ENCODE measurements at places on chromosomes 16 and 17.
A peak's percentile ranks its signal among the peaks of the same experiment; 100 is the strongest.

DNA sequence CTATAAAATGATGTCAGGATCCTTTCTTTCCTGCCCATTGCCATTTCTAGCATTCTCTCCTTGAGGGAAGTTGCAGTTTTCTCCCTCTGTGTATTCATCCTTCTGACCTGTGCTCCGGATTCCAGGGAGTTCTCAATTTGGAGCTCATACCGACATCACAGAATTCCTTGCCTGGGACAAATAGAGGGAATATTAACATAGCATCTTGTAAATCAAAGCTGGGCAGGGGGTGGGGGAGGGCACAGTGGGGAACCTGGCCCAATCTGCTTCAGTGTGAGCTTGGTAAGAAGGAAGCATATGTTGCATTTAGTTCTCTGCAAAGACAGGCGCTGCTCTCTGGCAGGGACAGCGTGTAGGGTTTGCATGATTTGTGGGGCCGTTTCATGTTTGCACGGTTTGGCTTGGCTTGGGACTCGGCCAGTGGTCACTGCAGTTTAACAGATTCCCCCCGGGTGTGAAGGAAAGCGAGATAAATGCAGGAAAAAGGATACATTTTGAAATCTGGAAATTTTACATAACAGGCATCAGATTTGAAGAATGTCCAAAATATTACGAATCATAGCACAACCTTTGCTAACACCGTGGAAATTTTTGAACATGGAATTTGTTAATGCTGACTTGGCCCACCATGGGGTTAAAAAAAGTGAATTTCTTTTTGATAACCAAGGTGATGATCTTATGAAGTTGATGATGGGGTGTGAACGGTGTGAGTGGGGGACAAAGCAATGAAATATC, 178.0 kb downstream of the WWOX start:
- DNase-seq = peak; percentile 66

- DNase-seq = no peak
These were observed 373.2 kb downstream of the NPIPA8 start for GRCh38 chr16:17963185-17963836.

DNA sequence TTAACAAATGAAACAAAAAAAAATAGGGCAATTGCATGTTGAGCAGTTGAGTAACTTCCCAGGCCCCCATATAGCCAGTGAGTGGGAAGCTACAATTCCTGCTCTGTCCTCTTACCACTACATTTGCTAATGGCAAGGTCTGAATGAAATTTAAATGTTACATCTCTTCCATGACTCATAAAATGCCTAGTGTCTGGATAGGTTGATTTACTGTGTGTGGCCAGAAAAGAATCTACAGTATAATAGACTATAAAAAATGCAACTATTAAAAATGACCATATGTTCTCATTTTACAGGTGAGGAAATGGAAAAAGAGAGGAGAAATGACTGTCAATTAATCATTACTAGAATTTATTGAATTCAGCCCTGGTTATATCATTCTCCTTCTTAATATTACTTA, 1199.3 kb downstream of the CDH11 start:
- no peak for DNase-seq

DNA sequence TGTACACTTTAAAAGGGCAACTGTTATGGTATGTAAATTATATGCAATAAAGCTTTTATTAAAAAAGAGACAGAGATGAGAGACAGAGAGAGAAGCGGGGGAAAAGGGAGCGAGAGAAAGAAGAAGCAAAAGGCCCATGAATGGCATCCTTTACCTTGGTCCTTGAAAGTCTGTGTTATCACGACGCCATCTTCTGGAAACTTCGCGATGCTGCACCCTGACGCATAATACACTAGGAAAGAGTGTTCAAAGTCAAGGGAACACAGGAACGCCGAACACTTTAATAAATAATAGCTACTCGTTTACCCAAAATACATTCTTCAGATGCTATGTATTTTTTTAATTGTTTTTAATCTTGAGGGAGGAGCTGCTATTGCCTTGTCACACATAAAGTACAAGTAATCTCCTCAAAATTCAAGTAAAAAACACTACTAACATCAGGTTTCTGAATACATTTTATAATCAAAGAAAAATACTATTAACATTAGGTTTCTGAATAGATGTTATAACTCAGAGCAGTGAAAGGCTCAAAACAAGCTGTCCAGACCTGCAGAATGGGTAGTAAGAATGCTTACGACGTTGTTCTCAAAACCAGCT, 23.0 kb upstream of the SLC38A8 start:
- DNase-seq = peak; percentile 43

DNA sequence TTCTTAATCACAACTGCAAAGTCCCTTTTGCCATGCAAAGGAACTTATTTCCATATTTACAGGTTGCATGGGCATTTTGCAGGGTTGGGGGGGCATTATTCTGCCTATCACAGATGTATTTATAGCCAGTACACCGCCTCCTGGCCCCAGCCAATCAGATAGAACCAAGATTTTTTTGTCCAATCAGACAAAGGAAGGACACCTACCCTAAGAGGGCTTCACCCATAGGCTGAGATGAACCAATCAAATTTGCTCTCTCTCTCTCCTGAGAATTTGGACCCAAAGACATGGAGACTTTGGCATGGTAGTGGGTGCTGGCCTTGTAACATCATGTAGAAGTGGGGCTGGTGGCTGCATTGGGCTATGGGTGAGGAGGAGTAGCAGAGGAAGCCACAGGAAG, 3.9 kb upstream of the KCNG4 start:
- DNase-seq = no peak

- no peak for DNase-seq
These were observed 14.4 kb downstream of the C17orf50 start for GRCh38 chr17:35775039-35775438.

GRCh38 chr17:48910370-48910769, 2.2 kb downstream of the UBE2Z start:
- DNase-seq = no peak

DNA sequence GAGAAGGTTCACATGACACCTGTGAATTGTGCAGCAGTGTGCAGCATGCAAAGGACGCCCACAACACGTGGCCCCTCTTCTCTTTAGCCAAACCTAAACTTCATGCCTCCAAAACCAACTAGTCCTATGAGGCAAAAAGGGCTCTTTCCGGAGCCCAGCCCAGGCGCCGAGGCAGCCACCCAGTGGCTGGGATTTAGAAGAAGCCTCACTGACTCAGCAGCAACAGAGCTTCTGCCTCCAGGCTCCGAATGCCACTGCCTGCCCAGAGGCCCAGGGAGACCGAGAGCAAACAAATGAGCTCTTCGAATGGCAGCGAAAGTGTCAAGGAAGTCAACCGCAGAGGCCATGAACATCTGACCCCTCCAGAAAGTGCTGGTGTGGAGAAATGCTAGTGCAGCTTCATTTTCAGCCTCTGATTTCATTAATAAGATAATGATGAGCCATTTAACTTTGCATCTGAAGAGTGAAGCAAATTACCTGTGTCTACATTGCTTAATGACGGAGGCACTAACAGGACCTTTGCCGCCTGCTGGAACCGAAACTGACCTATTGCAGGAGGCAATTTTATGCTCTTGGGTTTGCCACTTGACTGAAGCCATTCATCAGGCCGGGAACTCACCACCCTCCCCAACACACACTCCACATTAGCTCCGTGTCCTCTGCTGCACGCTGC, 157.7 kb upstream of the RPL38 start:
- DNase-seq = no peak

GRCh38 chr17:77322514-77323412, 182.0 kb downstream of the SEC14L1 start:
- DNase-seq = no peak

DNA sequence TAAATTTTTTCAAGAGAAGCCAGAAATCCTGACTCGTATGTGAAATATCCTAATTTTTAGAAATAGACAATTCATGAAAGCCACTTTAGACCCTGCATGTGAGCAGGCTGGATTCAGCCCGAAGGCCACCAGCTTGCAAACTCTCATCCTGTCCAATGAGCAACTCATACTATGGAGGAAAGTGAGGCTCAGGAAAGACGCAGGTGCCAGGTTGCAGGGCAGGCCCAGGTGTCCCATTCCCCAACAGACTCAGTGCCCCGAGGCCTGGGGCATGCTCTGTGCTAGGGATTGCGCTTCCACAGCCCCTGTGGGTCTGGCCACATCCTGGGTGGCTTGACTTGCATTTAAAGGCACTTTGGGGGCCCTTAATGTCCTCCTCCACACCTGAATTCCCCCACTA, 16.7 kb upstream of the RASD1 start:
- no peak for DNase-seq

- DNase-seq = no peak
These were observed 3.7 kb upstream of the BLTP2 start for GRCh38 chr17:28648698-28649097.

DNA sequence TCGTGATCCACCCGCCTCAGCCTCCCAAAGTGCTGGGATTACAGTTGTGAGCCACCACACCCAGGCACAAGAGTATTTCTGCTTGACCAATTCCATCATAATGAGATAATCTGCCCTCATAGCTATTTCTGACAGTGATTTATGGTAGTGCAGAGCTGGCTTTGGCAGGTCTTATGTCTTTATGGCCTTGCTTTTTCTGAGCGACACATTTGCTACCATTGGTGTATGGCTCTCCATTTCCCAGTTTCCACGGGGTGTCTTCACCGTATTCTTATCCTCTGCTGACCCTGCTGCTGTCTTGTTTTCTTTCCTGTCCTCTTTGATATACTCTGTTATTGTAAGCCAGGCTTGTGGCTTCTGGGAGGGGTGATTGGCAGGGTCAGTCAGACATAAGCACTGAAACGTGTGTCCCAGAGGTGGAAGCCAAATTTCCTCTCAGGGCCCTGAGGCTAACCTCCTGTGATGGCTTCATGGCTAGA, 161.1 kb upstream of the TBX2 start:
- no peak for DNase-seq

- no peak for DNase-seq
These were observed 66.9 kb upstream of the RCVRN start for GRCh38 chr17:9971991-9972390.

DNA sequence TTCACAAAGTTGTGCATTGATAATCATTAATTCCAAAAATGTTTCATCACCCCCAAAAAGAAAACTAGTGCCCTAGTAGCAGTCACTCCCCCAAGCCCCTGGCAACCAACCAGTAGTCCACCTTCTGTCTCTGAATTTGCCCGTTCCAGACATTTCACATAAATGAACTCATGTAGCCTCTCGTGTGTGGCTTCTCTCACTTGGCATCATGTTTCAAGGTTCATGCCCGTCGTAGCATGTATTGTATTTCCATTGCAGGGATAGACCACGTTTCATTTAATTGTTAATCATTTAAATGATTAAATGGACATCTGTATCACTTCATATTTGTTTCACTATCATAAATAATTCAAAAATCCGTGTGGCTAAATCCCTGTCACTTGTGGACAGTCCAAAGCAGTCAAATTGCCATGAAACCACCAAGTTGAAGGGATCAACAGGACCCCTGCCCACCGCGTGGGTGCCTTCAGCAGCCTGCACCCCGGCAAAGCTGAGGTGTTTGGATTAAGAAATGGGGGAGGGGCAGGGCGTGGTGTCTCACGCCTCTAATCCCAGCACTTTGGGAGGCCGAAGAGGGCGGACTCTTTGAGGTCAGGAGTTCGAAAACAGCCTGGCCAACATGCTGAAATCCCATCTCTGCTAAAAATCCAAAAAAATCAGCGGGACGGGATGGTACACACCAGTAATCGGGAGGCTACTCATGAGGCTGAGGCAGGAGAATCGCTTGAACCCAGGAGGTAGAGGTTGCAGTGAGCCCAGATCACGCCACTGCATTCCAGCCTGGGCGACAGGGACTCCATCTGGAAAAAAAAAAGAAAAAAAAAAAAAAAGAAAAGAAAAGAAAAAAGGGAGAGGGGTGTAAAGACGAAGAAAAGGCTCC, 8.7 kb upstream of the FLYWCH2 start:
- DNase-seq = no peak

- peak; percentile 86 for DNase-seq
These were observed 621 bp downstream of the CEP95 start for GRCh38 chr17:64507413-64507782.

DNA sequence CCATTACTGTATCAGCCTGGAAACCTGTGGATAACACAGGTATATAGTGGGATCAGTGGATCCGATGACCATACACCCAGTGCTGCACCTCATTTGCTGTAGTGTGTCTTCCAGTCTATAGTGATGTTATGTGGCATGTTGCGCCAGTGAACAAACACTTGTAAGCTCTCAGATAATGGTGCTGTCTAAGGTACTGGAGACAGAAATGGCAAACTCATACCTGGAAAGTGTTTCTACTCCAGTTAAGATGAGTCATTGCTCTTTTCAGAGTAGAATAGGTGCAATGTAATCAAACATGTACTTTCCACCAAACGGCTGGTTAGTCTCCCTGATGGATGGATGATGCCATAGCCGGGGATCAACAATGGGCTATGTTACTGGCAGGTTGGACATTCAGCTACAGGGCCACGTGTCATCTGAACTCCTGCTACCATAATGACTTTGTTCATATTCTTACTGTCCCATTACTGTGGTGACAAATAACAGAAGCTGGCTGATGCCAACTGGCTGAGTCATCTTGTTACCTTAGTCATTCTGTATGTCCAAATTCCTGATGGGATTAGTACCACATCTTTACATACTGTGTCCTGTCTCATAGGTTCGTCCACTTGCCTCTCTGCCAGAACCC, 6.3 kb downstream of the CCL11 start:
- DNase-seq = no peak

DNA sequence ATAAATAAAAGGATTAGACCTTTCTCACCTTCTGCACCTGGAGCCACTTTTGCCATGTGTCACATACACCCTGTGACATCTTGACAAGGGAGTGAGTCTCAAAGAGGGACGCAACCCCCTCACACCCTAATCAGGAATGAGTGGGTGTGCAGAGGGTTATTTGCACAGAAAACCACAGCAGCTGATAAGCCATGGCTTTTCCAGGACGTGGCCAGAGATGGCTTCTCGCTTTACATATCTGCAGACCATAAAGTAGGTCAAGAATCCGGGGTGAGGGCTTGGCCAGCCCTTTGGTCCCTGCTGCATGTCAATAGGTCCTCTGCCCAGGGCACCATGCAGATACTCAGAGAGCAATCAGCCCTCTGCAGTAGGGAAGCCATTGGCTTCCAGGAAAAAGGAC, 2.4 kb upstream of the CD300LF start:
- DNase-seq = no peak

GRCh38 chr16:54373534-54374520, 87.2 kb upstream of the IRX3 start:
- DNase-seq = no peak

GRCh38 chr17:31608659-31609254, 217.3 kb downstream of the RAB11FIP4 start:
- no peak for DNase-seq

GRCh38 chr17:73777131-73777449, 132.8 kb upstream of the SDK2 start:
- no peak for DNase-seq

- no peak for DNase-seq
These were observed 23.6 kb upstream of the ABR start for GRCh38 chr17:1203111-1203966.

- no peak for DNase-seq
These were observed 27.7 kb downstream of the UNK start for GRCh38 chr17:75812096-75813013.
